ENCODE measurements at places on chromosomes 3 and 15. TPM values are rescaled to one million over a fixed set of nuclear protein-coding genes. Genes with fewer than 3 reads are reported as not detected.

DNAJA4 gene
- total RNA-seq: not detected

DNA sequence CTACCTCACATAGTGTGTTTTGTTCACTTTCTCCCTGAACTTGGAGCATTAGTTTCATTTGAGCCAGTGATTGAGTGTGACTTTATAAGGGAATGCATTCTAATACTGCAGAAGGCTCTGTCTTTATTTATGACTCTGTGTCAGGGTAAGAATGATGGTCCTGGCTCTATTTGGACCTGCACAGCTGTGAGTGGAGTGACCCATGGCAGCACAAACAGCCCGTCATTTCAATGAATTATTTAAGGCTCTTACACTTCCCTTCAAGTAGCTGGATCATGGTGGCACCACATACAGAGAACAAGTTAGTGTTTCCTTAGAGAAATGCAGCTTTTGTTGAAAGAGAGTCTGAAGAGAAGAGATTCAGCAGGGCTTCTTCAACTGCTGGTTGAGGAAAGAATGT is 16.4 kb downstream of the TMEM108 start:
- no peak for DNase-seq
- no peaks in the 10 kb centered on the region for H3K36me3 ChIP-seq
- H3K27me3 ChIP-seq: no peaks in the 10 kb centered on the region
- no peak overlapping the region for H3K4me3 ChIP-seq
- no peak overlapping the region for H3K27ac ChIP-seq

SLC9C1 gene
- total RNA-seq: not detected

DNA sequence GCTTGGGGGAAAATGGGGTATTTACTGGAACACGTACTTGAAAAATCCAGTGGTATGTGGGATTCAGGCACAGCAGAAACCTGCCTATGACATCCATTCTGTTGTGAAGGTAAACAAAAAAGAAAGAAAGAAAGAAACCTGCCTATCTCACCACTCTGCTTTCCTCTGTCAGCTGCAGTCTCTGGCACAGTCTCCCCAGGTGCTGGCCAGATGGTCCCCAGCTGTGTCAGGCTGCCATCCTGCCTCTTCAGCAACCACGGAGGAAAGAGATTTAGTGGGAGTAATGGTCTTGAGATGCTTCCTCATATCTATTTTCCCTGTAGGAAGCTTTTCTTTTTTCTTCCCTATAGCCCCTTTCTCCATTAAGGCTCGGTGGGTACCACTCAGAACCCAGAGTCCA is 2.5 kb upstream of the PXYLP1 start:
- H3K27ac ChIP-seq: no peak overlapping the region
- DNase-seq: no peak

GPR62 gene
- not detected for total RNA-seq

- H3K4me1 ChIP-seq: no peaks in the 10 kb centered on the region
- no peak overlapping the region for H3K27ac ChIP-seq
- DNase-seq: no peak
- no peaks in the 10 kb centered on the region for H3K36me3 ChIP-seq
Measured at GRCh38 chr3:99108508-99108907, 207.0 kb upstream of the DCBLD2 start.

CHRNB4 gene
- not detected for total RNA-seq

DISP2 gene
- 2.6 TPM for total RNA-seq

- H3K4me3 ChIP-seq: no peak overlapping the region
- no peak for DNase-seq
- no peaks in the 10 kb centered on the region for H3K4me1 ChIP-seq
- H3K27me3 ChIP-seq: no peaks in the 10 kb centered on the region
Measured at GRCh38 chr3:185702262-185703225, 116.4 kb downstream of the SENP2 start.

DNAJB8 gene
- total RNA-seq: not detected

DNA sequence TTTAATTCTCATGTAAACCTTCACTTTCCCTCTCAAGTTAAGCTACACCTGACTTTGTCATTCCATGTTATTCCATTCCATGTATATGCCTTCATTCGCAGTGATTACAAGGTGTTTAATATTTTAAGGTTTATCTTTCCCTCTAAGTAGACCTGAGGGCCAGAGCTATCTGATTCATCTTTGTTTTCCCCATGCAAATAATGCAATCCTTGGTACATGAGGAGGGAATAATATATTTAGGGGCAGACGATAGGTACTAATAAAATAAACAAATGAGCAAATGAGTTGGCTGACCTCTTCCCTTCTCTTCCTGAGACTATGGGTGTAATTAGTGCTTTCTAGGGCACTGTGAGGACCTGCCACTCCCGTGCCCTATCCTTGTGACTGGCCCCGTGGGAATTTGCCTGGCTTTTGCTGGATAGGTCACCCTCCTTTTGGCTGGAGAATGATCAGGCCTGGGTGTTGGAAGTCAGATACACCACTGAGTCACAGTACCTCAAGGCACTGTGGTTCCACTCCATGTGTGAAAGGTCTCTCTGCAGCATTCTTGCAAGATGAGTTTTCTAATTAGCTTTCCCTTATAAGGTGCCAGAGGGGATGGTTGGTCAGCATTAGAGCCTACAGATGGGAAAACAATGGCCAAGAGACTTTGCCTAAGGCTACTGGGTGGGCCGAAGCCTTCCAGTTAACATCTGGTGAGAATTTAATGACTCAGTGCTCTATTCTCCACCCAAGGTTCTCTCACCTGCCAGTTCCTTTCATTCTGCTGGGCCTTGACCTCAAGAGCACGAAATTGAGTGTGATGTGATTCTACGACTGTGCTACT is 183.2 kb downstream of the P3H2 start:
- no peaks in the 10 kb centered on the region for H3K4me1 ChIP-seq
- H3K36me3 ChIP-seq: no peaks in the 10 kb centered on the region
- H3K4me3 ChIP-seq: no peak overlapping the region
- H3K27ac ChIP-seq: no peak overlapping the region

Measured in Karpas-422 (cell line).